ENCODE measurements at places on chromosomes 4 and X.

DNA sequence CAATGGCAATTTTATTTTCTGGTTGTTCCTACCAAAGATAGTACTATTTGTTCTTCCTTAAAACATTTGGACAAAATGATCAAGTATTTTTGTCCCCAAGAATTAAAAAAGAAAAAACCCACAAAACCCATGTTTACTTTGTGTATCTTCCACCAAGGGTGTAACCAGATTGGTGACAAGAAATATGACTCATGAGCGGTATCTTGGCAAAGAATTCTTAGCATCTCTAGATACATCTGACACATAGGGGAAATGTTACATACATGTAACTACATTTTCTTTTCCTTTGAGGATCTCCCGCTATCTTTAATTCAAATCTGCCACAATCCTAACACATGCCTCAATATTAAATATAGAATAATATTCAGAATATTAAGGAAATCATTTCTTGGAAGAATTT, 78.7 kb downstream of the WDFY3 start:
- no peak for DNase-seq

GRCh38 chrX:47637546-47638195, 7.9 kb upstream of the CFP start:
- peak; percentile 32 for DNase-seq

- peak; percentile 68 for DNase-seq
Measured at GRCh38 chr4:153529646-153530045, 63.5 kb downstream of the TMEM131L start.

DNA sequence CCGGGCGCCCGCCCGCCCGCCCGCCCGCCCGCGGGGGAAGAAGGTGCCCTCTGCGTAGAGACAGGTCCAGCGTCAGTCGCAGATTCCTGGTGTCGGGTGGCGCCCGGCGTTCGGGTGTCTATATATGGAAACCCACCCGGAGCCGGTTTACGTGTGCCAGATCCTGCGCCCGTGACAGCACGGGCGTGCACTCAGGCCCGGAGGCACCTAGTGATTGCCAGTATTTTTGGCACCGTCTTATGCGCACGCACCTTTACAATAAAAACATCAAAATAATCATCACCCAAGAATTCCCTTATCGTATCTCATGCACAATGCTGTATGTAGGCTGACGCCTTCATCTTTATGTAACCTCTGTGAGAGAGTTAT, 519 bp downstream of the SLC25A4 start:
- DNase-seq: no peak

- DNase-seq: no peak
Measured at GRCh38 chr4:110869114-110869513, 246.2 kb upstream of the PITX2 start.

DNA sequence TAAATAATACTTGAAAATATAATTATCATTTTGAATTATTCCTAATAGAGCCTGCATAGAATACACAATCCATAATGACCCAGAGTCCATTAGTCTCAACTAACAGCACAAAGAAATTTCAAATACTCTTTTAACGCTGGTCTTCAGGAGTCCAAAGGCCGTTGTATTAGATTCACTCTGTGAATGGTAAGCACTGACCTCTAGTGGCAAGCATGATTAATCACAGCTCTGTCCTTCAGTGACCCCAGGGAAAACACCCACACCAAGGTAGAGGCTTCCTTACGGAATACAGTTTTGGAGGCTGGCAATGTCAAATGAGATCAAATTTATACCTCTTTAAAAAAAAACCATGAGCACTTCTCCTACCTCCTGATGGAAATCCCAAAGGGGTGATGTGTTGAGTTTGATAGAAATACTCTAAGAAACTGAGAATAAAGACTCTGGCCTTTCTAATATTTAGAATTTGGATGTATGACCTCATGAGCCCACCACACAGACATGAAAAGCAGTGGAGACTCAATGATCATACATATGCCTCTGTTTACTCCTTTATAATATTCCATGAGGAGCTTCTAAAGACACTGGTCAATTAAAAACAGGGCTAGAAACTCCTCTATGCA, 147.2 kb upstream of the DKK2 start:
- peak; percentile 36 for DNase-seq

DNA sequence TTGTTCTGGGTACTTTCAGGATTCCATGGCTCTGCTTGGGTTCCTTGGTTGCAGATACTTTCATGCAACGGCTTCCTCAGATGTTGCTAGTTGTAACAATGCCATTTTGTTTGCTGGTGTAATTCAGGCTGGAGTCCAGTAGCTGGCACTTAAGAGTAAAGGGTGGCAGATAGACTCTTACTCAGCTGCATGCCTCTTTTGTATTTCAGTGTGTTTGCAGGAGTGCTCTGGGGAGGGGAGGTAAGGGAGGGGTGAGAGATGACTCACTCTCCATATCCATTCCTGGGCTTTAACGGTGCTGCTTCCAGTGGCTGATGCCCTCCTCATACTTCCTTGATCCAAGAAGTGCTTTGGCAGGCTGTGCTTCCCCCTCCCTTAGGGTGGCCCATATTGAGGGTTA, 155.2 kb downstream of the ZNF330 start:
- DNase-seq: no peak

DNA sequence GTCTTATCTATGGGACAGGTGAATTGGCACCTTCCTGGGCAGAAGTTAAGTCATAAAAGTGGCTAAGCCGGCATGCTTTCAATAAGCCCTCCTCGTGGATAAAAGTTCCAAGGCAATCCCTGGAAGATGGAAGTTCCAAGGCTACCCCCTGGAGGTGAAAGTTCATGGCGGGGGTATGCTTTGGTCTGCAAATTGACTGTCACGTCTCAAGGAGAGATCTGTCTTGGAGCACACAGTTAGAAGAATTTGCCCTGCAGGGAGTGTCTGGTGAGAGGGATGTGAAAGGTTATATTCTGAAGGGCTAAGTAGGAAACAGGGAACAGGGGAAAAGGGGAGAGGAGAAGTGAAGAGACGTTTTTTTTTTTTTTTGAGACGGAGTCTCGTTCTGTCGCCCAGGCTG, 26.2 kb upstream of the GPR173 start:
- DNase-seq: no peak

DNA sequence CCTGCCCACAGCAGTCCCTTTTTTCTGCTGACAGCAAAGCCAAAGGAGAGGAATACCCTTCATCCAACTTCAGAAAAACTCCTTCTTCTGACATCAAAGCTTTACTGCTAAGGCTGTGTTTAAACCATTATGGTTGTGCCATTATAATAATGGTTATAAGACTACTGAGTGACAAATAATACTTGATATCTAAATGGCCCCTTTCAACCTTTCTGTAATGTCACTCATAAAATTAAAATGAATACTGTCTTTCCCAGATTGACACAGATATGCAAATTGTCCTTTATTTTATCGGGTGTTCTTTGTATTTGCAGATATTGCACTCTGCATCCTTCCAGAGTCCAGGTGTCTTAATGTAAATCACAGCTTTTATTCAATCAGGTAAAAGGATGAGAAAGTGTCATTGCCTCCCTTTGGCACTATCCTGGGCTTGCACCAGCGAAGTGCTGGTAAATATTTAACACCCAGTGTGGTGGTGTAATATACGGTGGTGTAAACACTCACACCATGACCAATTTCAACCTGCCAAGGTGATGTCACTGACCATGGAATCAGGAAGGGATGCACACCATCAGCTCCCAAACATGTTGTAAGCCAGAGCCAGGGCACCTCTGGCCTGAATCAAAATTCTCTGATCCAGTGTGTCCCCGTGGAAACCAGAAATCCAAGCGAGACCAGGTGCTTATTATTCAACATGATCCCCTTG, 139.4 kb upstream of the TENM3 start:
- DNase-seq: no peak

DNA sequence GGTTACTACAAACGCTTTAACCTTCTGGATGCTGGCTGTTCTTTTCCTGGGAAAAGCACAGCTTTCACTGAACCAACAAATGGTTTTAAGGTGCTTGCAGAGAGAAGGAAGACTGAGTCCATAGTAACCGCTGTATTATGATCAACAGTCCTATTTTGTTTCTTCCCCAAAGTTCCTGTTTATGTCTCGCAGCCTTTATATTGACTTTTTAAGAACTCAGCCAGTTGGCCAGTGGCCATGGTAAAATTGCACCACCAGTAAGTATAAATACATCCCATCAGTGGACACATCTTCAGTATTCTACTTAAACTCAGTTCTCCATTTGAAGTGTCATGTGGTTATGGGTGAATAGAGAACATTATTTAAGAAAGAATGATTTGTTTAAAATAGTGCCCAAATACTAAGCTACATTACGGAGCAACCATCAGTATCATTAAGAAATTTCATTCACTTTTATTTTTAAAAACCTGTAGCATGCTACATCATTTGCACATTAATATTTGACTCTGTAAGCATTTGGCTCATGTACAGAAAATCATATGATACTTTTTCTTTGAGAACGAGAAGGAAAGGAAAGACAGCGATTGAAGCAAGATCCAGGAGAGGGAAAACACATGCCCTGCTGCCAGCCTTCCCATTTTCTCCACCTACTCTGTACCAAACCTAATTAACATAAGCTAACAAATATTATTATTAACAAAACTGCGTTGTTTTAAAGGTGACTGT, 287.0 kb downstream of the ARHGAP24 start:
- peak; percentile 91 for DNase-seq

DNA sequence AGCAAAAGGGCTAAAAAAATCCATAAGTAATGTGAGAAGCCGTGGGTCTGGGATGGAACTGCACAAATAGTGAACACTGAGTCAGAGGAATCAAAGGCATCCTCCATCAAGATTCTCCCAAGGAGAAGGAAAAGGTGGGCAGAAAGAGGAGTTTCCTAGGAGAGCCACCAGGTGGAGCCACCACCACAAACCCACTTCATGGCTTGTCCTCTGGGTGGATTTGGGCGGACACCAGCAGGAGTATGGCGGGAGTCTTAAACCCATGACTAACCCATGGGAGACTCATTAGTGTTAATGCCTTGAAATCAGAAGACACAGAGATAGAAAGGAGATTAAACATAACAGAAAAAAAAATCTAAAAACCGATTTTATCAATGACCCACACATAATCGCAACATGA, 147.7 kb downstream of the SH3KBP1 start:
- no peak for DNase-seq

DNA sequence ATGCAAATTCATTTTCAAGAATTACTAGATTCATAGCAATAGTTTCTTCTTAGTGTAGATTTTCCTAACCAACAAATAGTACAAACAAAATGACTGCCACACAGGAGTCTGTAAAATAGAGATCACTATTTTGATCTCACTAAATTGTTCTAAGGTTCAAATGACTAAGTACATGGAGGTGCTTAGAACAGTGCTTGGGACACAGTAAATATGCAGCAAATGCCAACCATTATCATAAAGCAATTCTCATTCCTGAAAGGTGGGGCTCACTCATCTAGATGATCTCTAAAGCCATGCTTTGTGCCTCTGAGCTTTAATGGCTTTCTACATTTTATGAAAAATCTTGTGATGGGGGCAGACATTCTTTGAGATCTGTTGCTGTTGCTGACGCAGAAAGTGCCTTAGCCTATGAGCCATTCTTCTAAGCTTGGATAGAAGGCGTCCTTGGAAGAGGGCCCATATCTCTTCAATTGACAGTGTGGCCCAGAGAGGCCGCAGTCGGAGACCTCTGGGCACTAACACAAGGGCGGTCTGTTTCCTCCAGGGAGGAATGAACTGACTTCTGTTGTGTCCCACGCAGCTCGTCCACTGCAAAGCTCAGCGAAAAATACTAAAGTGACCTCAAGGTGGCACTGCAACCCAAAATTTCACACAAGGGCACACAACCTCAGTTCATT, 23.5 kb downstream of the TLR10 start:
- DNase-seq: peak; percentile 67

DNA sequence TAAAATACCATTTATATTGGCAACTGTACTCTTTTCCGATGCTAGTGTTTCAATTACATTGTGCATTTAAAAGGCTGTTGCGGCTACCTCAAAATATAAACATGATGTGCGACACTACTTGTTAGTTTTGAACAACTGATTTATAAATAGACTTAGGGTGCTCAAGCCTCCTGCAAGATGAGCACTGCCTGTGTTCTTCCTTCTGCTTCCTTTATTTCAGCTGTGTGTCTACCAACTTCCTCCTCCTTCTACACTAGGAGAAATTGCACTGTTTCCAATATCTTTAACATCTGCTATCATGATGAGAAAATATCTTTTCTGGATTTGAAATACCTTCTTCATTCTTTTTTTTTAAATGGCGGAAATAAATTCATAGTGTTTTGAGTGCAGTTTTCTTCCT, 24.0 kb downstream of the TET2 start:
- no peak for DNase-seq

GRCh38 chrX:151397741-151398070, 700 bp downstream of the VMA21 start:
- no peak for DNase-seq

GRCh38 chr4:74311696-74312313, 3.5 kb downstream of the EPGN start:
- DNase-seq: peak; percentile 29

All from right lung (tissue), 10 donors.